ENCODE measurements at places on chromosomes 2 and 18. TPM values are rescaled to one million over a fixed set of nuclear protein-coding genes. Genes with fewer than 3 reads are reported as not detected.
A peak's percentile ranks its signal among the peaks of the same experiment; 100 is the strongest.

The CDH19 gene
- total RNA-seq: not detected

The INPP5D gene
- total RNA-seq: 64.8 TPM

The DCDC2C gene
- total RNA-seq: not detected

The PKDCC gene
- total RNA-seq: not detected

The MARCHF4 gene
- not detected for total RNA-seq

The PLCL1 gene
- total RNA-seq: 2.8 TPM

The CCDC141 gene
- total RNA-seq: 5.3 TPM

The OSGEPL1 gene
- total RNA-seq: 10.2 TPM

The TSPYL6 gene
- total RNA-seq: not detected

The SIX3 gene
- not detected for total RNA-seq

The AOX1 gene
- 0.83 TPM for total RNA-seq

The PCARE gene
- not detected for total RNA-seq

The NT5C1B gene
- not detected for total RNA-seq

The FAM110C gene
- 2.0 TPM for total RNA-seq

DNA sequence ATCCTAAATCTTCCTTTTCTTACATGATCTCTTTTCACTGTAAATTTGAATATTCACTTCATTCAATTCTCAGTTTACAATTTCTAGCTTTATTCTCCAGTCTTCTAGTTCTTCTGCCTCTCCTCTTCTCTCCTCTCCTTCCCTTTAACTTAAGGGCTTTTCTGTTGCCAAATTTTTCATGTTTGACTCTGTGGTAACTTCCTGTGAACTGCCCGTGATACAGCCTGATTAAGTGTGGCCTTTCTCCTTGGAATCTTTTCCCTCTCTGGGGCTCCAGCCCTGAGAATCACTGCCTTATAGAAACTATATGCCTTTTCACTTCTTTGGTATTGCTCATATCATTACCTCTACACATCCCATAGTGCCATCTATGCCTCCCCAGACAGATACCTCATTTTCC, 1923.8 kb upstream of the CELF4 start:
- no peak for DNase-seq

DNA sequence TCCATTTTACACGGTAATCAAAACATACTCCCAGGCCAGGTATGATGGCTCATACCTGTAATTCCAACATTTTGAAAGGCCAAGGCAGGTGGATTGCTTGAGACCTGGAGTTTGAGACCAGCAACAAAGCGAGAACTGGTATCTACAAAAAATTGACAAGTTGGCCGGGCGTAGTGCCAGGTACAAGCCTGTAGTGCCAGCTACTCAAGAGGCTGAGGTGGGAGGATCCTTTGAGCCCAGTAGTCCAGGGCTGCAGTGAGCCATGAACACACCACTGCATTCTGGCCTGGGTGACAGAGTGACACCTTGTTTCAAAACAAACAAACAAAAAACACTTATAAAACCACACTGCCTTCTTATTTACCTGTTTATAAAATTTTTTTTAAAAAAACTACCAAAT, 80.8 kb downstream of the GAREM1 start:
- DNase-seq: no peak

GRCh38 chr18:49238433-49239042, 221.9 kb downstream of the DYM start:
- DNase-seq: peak; percentile 11

- DNase-seq: no peak
Measured at GRCh38 chr2:128555433-128555832, 236.8 kb upstream of the HS6ST1 start.

DNA sequence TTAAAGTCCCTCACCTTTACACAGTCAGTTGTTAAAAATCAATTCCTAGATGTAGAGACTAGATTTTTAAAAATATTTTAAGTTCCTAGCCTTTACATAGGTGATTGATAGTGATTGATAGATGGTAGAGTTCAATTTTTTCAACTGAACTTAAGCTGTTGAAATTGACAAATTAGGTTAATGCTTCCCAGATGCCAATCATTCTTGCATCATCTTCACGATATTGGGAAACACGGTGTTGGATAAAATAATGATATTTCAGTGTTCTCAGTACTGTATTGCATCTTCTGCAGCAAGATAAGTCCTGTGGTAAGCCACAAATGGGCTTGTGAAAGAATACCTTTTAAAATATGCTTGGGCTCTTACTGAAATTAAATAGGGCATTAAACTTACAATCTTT, 667.6 kb downstream of the STK39 start:
- no peak for DNase-seq

GRCh38 chr2:18597618-18598017, 8.2 kb upstream of the NT5C1B start:
- no peak for DNase-seq

- no peak for DNase-seq
Measured at GRCh38 chr2:56522605-56523089, 338.9 kb downstream of the CCDC85A start.

- peak; percentile 40 for DNase-seq
Measured at GRCh38 chr2:26605195-26605998, 35.8 kb downstream of the CIB4 start.

GRCh38 chr2:11984316-11985158, 238.1 kb downstream of the LPIN1 start:
- DNase-seq: no peak

GRCh38 chr2:39424951-39425350, 12.1 kb downstream of the MAP4K3 start:
- DNase-seq: no peak

DNA sequence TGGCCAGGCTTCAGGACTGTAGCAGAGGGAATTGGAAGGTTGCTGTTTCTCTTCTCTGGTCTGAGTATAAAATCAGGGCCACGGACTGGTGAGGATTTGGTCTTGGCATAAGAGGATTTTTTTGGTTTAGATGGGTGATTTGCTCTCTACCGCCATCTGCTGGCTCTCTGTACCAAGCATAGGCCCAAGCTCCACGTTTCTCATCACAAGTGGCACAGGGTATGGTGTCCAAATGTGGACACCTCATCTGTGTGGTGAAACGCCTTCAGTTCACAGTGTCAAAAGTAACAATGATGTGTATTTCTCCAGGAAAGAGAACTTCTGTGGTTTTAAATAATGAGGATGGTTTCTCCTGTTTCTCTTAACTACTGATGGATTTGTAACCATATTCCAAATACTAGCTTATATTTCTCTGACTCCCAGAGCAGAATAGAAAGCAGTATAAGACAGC, 115.1 kb downstream of the EML6 start:
- DNase-seq: peak; percentile 66

DNA sequence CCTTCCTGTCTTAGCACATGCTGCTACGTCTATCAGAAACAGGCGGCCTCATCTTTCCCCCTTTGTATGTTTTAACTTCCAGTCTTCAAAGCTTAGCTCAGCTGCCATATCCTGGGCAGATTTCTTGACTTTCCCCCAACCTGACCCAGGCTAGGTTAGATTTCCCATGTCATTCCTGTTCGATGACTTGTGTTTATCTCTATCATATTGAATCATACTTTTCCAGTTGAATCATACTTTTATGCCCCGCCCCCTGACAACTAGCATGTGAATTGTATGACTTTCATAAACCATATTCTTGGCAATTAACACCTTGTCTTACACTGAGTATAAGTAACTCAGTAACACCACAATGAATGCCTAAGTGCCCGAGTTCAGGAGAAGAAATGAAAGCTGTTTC, 128.3 kb downstream of the CYRIA start:
- DNase-seq: no peak

- no peak for DNase-seq
Measured at GRCh38 chr2:113734185-113734584, 22.3 kb downstream of the SLC35F5 start.

GRCh38 chr18:67957684-67958083, 441.2 kb upstream of the DSEL start:
- no peak for DNase-seq

DNA sequence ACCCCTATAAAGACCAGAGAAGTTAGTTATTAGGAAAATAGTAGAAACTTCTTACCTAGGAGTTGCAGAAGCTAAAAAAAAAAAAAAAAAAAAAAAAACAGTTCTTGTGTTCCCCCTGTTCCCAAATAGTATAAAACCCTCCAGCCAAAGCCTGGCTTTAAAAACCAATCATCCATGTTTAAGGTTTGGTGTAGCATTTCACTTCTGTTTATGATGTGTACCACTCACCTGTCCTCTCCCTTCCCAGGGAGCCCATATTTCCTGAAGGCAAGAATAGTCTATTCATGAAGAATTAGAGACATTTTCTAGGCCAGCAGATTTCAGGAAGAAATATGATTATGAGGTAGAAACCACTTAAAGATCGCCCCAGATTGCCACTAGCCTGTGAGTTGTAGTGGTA, 273.6 kb downstream of the SETBP1 start:
- no peak for DNase-seq

DNA sequence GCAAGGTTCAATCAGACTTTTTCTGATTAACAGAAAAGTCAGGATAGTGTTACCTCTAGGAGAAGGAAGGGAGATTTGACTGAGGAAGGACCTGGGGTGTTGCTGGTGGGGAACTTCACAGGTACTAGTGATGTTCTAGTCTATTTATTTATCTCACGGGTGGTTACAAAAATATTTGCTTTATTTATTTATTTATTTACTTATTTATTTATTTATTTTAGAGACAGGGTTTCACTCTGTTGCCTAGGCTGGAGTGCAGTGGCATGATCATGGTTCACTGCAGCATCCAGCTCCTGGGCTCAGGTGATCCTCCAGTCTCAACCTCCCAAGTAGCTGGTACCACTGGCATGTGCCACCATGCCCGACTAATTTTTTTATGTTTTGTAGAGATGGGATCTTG, 105.4 kb downstream of the MCFD2 start:
- no peak for DNase-seq

DNA sequence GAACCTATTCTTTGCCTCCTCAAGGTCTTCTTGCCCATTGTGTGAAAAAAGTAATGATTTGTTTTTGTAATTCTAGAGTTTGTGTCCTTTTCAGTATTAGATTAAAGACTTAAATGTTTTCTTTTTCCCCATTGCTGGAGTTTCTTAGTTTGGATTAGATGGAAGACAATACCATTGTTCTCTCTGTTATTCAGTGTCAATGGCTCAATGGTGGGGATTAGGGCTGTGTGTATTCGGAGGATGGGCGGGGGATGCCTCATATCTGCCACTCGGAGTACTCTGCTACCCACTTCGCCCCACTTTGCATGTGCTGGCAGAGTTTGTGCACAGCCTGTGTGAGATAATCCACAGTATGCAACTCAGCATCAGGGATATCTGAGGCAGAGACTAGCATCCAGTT, 90.1 kb downstream of the KLHL29 start:
- no peak for DNase-seq

DNA sequence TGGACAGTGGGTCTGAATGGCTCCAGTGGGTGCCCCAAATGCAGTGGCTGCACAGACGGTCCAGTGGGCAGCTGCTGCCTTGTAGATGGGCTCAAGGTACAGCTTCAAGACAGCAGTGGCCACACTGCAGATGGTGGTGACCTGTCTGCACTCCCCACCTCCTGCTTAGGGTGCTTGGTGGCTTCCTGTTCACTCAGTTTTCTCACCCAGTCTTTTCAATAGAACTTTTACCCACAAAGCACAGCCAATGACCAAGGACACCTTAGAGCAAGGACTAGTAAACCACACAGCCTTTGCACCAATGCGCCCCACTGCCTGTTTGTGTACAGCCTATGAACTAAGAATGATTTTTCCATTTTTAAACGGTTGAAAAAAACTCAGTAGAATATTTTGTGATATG, 34.9 kb downstream of the MEX3C start:
- DNase-seq: no peak

DNA sequence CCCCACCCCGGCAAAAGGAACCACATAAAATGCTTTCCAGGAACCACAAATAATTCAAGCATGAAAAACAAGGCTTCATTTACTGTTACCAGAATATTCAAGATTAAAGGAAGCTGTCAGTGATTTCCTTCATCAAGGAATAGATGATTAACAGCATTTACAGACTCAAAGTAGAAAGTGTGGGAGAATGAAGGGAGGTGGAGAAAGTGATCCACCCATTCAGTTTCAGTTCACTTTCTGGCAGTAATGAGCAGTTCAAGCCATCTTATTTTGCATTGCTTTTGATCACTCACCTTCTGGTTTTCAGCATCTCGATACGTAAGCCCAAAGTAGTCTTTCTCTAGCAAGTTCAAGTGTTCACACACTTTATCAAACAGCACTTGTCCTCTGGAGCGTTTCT, 99.0 kb downstream of the EPB41L3 start:
- no peak for DNase-seq

DNA sequence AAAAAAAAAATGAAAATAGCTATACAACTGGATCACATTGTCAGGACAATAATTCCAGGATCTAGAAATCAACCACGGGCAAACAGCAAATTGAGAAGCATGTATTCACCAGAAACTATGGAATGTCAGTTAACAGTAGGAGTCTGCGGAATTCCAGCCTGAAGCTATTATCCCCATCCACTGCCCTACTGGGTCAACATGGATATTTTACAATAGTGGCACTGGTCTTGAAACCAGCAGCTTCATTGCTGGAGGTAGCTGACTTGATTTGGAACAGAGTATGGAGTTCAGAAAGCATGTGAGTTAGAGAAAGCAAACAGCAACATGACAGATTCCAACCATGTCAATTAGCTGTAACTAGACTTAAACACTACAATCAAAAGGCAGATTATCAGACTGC, 55.7 kb upstream of the PDE1A start:
- DNase-seq: no peak

- no peak for DNase-seq
Measured at GRCh38 chr2:8679827-8680731, 1.8 kb upstream of the ID2 start.

GRCh38 chr2:70330476-70330875, 28.6 kb upstream of the FAM136A start:
- DNase-seq: no peak

GRCh38 chr18:46401486-46402070, 255.4 kb downstream of the LOXHD1 start:
- no peak for DNase-seq

DNA sequence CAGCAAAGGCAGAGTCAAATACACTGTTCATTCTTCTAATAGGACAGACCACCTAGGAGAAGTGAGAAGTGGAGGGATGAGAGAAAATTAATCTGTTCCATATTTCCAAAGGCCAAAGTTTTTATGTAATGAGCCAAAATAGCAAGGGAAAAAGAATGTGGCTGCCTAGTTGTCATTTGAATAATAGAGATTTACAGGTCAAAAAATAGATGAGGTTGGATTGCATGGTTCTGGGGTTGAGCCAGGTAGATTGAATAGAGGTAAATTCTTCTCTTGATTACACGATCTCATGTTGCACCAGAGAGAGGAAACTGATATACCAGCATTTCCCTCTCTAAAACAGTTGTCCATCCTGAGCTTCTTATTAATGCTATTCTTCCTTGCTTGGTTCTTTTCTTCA, 325.8 kb downstream of the CCDC178 start:
- no peak for DNase-seq

GRCh38 chr18:24248359-24248758, 109.5 kb downstream of the CABYR start:
- no peak for DNase-seq

- DNase-seq: peak; percentile 17
Measured at GRCh38 chr2:45237850-45238542, 228.7 kb upstream of the SIX2 start.

GRCh38 chr18:13382366-13382953, 163.9 kb downstream of the LDLRAD4 start:
- DNase-seq: no peak

- DNase-seq: no peak
Measured at GRCh38 chr2:73259704-73260337, 24.5 kb downstream of the FBXO41 start.

GRCh38 chr2:10278029-10278762, 24.5 kb upstream of the HPCAL1 start:
- peak; percentile 31 for DNase-seq
